Stimulated activated CD4-positive, alpha-beta T cell treated with anti-CD3 and anti-CD28 coated beads, Interleukin-15, amount 100 ng/mL, for 1 hour (primary cell): ENCODE measurements at places on chromosomes 7 and 10.

GRCh38 chr10:32095116-32095733 is 39.0 kb upstream of the KIF5B start:
- no peak for DNase-seq

GRCh38 chr10:22779331-22780019 is 65.1 kb upstream of the PIP4K2A start:
- DNase-seq, result no peak

- DNase-seq, result no peak
These were observed 150.2 kb downstream of the NSUN6 start for GRCh38 chr10:18501198-18501597.

DNA sequence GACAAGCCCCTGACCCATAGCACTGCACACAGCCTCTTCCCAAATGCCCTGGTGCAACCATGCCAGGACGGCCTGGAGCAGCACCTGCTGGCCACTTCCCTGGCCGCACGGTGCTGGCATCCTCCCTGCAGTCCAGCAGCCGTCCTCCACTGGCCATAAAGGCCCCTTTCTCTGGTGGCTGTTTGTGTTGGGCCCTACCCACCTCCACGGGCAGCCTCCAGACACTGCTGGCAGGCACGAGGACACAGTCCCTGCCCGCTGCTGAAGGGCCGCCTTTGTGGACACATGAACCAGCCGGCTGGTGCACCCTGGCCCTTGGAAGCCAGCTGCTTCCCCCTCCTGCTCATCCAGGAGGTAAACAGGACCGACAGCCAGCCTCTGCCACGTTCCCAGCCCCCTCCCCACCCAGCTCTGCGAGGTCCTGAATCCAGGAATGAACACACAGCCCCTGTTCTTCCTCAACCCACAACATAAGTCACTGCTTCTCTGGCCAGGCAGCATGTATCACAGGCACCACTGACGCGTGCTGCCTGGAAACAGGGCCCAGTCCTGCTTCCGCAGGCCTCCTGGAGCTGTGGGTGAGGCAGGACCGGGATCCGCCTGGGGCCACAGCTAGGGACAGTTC is 43.8 kb downstream of the SPOCK2 start:
- DNase-seq, result no peak

- DNase-seq, result no peak
These were observed 105.4 kb upstream of the BTBD16 start for GRCh38 chr10:122165484-122166276.

GRCh38 chr7:106927536-106927935 is 62.5 kb downstream of the PIK3CG start:
- DNase-seq, result no peak
